Stimulated activated CD4-positive, alpha-beta T cell treated with anti-CD3 and anti-CD28 coated beads, Interleukin-1b, Interleukin-23, amount 100 ng/mL, for 24 hours (primary cell): ENCODE measurements at places on chromosomes 7 and 10.

GRCh38 chr7:92851732-92852131 lies 15.4 kb upstream of the CDK6 start:
- DNase-seq, result no peak

DNA sequence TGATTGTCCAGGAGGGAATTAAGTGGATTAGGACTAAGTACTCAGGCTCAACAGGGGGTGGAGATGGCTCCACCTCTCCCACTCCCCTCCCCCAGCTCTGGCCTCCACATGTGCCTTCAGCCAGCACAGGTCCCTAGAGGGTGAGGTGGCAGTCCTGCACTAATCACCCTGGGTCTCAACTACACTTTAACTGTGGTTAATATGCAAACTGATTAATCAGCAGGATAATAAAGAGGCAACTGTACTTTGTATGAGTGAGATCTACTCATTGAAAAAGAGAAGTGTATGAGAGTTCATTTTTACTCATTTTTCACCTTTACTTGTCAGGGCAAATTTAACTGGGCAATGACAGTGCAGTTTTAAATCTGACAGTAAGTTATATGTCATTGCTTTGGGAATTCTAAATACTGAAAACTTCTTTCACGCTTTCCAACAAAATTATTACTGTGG lies 223.8 kb upstream of the CCDC6 start:
- no peak for DNase-seq

DNA sequence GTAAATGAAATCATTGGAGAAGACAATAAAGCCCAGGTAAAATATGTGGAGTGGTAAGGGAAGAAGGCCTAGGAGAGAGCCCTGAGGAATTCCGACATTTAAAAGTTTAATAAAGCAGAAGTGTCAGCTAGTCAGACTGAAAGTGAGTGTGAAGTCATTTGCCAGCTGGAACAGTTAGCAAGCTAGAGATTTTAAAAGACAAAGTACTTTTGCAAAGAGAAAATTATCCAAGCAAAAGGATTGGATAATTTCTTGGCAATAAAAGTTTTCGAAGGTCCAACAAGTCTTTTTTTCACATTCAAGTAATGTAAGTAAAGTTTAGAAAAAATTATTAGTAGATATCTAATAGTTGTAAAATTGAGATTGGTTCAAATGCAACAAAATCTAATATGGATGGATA lies 27.1 kb upstream of the SEMA3C start:
- DNase-seq, result no peak

- DNase-seq, result no peak
Measured at GRCh38 chr10:126043389-126043788, 147.0 kb downstream of the FANK1 start.

GRCh38 chr10:22570733-22571430 lies 143.5 kb downstream of the PIP4K2A start:
- DNase-seq, result no peak

DNA sequence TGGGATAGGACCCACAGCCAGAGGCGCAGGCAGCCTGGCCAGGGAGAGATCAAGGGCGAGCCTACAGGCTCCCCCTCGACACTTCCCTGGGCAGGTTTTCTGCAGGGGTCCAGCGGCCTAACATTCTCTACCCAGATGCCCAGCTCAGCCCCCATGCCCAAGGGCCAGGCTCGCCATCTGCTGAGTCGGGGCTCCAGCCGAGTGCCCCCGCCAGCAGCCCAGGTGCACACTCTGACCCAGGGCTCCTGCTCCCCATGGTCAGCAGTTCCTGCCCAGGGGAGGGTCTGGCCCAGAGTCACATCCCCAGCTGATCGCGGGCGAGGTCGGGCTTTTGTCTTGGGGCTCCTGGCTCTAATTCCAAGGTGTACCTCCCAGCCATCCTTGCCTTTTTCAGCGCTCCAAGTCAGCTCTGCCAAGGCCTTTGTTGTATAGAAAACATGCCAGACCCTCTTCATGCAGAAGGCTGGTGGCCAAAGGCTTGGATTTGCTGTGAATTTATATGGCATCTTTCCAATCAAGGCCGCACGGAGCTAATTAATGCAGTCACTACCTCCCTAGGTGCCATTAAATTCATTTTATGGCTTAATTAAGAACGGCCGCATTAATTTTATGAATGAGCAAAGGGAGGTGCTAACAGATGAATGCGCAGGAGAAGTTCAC lies 120.6 kb downstream of the LRRC18 start:
- DNase-seq, result no peak

GRCh38 chr7:68488341-68489060 lies 1109.8 kb upstream of the AUTS2 start:
- DNase-seq, result no peak

- no peak for DNase-seq
Measured at GRCh38 chr10:95304463-95304862, 13.7 kb upstream of the PDLIM1 start.

DNA sequence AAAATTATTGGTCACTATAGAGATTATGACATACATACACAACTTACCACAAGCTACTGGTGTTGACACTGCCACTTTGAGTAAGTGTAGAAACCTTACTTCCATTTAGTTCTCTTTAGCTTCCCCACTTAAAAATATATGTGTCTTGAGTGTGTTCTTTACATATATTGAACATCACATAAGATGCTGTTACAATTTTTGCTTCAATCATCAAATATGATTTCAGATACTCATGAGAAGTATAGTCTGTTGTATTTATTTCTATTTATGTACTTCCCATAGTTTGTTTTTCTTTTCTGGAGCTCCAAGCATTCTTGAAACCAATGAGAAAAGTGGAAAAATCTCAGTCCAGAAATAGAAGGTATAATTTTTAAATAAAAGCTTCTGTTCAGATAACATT lies 102.7 kb upstream of the SDK1 start:
- no peak for DNase-seq

- no peak for DNase-seq
Measured at GRCh38 chr7:54591404-54592386, 49.5 kb downstream of the VSTM2A start.

- DNase-seq, result no peak
Measured at GRCh38 chr10:99528494-99529441, 4.0 kb upstream of the NKX2-3 start.

DNA sequence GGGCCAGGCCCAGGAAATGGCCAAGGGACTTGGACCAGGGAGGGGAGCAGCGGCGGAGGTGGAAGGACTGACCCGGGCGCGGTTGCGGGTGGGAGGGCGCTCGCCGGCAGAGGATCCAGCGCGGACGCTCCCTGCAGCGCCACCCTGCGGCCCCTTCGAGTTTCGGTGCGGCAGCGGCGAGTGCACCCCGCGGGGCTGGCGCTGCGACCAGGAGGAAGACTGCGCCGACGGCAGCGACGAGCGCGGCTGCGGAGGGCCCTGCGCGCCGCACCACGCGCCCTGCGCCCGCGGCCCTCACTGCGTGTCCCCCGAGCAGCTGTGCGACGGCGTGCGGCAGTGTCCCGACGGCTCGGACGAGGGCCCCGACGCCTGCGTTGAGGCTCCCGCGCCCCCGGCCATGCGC lies 16.8 kb upstream of the ZNF467 start:
- DNase-seq, result no peak

DNA sequence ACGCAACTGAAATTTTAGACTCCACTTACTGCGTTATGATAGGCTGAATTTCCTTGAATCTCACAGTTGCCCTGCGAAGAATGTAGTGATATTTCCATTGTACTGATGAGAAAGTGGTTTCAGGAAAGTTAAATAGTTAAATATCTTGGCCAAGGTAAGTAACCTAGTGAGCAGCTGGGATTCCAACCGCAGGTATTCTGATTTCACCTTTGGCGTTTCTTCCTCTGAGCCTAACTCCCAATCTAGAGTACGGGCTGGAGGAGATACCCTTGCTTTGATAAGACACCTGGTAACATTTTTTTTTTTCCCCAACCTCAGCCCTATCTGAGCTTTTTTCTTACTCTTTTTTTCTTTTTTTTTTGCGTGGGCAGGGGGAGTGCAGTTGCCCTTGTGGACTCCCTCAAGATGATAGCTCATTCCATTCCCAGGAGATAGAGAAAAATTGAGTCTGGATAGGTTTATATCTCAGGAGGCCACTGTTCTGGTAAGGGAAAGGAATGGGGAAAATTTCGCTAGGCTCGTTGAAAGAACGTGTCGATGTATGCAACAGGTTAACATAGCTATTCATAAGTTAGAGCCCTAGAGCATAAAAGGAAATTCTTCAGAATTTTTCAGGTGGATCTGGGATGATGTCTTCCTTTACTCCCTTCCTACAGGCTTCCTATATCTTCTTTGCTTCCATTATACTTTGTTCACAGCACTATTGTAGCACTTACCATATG lies 3.1 kb upstream of the TAS2R38 start:
- DNase-seq, result no peak

DNA sequence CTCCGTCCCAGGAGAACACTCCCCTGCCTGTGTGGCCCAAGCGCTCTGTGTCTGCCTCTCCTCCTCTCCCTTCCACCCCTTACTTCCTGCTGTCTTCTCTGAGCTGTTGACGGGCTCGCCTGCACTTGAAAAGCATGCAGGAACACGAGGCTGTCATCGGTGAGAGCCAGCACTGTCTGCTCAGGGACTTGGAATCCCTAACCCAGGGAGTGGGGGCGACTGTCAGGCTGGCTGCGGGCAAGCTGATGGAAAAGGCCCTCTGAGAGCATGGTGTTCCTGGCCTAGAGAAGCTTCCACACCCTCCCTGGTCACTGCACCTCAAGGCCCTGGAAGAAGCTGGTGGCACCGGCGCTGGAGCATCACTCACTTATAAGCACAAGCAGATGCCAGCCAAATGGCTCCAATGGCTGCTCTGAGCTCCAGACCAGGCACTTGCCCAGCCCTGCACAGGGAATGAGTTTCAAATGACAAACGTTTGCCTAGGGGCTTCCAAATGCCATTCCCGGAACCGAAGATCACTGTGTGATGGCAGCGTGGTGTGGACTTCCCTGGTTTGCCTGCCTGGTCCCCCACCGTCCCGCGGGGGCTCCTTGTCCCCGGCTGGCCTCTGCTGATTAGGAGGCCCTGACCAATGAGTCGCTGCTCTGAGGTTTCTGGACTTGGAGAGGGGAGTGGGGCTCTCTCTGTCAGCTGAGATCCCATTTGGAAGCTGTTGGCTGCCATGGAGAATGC lies 56.7 kb upstream of the EBF3 start:
- DNase-seq, result no peak

DNA sequence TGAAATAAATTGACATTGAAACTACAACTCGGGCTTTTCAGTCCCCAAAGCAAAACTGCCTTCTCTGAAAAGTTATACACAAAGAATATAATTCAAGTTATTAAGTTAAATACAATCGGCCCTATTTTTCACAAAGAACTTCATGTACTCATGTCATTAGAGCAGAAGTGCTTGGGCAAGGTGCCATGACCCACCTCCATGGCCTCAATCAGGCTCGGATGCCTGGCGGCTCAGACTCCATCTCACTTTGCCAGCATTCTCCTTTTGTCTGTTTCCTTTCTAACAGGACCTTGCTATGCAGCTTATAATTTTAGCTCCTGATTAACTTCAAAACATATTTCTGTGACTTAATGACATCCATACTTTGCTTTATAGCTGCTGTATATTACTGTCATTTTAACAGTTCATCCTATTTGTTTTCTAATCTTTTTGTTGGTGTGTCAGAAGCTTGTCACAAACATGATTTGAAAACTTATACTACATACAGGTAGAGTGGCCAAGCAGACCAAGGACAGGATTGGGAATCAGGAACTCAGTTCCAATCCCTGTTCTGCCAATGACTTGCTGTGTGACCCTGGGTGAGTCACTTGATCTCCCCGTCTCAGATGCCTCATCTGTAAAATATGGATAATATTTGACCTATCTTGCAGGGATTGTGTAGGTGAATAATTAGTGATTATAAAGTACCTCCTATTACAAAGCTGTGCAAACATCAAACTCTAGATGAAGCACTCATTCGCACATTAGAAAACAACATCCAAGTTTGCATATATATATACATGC lies 60.8 kb upstream of the ITGA8 start:
- no peak for DNase-seq

GRCh38 chr10:104109908-104110662 lies 11.9 kb upstream of the SFR1 start:
- DNase-seq, result no peak

DNA sequence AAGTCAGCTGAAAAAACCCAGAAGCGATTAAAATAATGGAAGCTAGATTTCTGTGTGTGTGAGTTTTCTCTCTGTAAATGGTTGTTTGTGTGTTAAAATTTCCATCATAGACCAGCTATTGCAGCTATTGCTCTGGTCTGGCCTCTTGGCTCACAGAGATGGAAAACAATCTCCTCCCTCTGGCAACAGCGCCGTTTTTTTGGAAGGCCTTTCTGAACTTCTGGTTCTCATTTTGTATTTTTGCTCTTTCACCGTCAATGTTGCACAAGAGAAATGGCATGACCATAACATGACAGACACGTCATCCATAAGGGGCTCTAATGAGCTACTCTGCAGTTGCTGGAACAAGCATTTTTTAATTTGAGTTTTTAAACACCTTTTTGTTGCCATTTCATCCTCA lies 91.0 kb downstream of the CUBN start:
- DNase-seq, result no peak

DNA sequence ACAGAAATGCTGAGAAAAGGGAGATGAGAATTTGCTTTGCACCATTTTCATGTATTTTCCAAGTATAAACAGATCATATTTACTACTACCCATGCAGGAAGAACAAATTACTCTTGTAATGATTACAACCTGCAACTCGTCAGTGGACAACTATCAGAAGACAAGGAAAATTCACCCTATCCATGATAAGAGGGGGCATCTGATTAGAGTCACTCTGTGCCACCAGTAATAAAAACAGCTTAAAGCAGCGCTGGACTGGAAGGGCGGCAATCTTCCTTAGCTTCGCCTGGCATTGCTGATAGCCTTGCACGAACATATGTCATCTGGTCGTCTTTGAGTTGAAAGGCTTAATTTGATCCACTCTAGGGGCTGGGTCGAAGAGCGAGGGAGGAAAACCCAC lies 162.7 kb downstream of the SFMBT2 start:
- no peak for DNase-seq

GRCh38 chr7:142759433-142759832 lies 10.2 kb downstream of the PRSS1 start:
- no peak for DNase-seq

GRCh38 chr7:138941545-138941944 lies 39.6 kb downstream of the KIAA1549 start:
- no peak for DNase-seq

DNA sequence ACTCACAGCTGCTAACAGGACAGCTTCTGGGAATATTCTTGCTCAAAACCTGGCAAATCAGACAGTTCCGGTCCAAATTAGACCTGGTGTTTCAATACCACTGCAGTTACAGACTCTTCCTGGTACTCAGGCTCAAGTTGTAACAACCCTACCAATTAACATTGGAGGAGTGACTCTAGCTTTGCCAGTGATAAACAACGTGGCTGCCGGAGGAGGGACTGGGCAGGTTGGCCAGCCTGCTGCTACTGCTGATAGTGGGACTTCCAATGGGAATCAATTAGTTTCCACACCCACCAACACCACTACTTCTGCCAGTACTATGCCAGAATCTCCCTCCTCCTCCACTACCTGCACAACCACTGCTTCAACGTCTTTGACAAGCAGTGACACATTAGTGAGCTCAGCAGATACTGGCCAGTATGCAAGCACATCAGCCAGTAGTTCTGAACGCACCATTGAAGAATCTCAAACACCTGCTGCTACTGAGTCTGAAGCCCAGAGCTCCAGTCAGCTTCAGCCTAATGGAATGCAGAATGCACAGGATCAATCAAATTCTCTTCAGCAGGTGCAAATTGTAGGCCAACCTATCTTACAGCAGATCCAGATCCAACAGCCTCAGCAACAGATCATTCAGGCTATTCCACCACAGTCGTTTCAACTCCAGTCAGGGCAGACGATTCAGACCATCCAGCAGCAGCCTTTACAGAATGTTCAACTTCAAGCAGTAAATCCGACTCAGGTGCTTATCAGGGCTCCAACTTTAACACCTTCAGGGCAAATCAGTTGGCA lies 2.1 kb downstream of the SP4 start:
- DNase-seq, result no peak

- no peak for DNase-seq
Measured at GRCh38 chr7:44327981-44328380, 2.6 kb upstream of the CAMK2B start.
